CD14-positive monocyte (primary cell): ENCODE measurements at places on chromosomes 6 and 20.
A peak's percentile ranks its signal among the peaks of the same experiment; 100 is the strongest.

GRCh38 chr6:169237496-169238134 is 16.0 kb downstream of the THBS2 start:
- no peak for DNase-seq

DNA sequence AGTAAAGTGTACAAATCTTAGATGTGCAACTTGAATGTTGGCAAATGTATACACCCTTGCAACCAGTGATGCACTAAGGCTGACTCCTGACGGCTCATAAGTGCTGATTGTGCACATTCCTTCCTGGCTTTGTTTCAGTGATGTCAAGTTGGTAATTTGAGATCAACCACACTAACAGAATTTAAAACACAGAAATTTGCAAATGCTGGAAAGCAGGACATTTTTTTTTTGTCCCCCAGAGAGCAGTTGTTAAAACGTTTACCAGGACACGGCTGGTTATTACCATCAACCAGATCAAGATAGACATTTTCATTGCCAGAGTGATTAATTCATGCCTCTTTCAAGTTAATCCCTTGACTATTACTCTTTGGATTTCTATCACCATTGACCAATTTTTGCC is 735.6 kb downstream of the RFPL4B start:
- no peak for DNase-seq

GRCh38 chr20:52971498-52972189 is 514 bp upstream of the TSHZ2 start:
- DNase-seq, result no peak

DNA sequence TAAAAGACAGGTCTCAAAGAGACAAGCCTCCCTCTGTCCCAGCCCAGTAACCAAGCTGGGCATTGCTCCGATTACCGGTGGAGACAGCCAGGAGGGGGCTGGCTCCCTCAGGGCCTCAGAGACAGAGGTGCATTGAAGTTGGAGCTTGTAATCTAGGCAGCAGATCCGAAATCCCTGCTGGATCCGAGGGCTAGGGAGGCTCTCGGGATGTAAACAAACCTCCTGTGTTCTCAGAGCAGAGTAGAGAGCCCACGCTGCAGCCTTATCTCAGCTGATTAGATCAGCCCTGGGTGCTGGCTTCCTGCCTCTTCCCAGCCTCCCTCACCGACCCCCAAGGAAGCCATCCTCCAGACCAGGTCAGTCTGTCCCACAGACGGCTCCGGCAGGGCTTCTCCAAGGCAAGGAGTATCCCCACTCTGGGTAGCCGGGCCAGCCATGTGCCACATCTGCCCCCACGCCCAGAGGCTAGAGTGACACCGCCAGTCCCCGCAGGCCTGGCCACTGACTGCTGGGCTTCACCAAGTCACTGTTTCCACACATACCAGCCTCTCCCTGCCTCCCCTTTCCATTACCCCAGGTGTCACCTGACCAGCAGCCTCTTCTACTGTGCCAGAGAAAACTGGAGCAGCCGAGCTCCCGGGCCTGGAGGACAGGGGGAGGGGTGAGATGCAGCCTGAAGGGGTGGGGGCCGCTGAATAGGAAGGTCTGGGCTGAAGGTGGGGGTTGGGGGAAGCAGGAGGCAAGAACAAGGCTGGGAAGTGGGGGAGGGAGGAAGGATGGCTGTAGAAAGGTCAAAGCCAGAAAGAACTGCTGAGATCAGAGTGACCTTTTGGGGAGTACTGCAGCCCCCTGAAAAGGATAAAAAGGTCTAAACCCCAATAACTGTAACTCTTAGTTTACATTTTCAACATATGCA is 6.0 kb downstream of the SDC4 start:
- no peak for DNase-seq

DNA sequence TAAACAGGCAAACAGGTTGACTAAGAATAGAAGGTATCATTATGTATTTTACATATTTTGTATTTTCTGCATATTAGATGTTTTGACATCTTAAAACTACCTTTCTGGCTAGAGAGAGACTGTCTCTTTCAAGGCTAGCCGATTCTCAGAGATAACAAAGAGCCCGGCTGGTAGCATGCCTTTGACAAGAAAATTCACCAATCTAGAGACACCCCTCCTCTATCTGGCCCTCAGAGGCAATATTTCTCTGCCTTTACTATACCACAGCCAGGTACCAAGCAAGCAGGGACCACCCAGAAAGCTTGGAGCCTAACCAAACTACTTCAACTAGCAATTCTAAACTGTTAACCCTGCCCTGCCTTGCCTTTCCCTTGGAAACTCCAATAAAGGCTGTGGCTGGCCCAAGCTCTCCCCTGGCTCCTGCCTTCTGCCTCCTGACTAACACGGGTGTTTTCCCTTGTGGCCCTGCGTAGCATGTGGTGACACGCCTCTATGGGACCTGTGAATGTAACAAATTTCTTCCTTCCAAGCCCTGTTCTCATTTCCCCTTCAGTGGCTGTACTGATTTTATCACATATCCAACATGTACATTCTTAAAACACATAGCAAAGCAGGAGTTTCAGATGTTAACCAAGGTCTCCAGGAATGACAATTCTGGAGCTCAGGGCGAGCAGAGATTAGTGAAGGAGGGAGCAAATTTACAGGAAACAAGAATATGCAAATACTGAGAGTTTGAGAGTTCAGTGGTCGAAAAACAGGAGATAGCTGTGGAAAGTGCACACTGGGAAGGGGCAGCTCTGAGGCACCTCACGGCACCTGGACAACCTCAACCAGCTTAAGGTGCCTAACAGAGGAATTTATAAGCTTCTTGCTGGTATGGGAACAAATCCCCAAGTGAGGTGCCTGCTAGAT is 120.8 kb downstream of the BACH2 start:
- DNase-seq, result peak; percentile 24

GRCh38 chr6:110239526-110240274 is 59.5 kb downstream of the CDC40 start:
- no peak for DNase-seq

GRCh38 chr6:104789770-104790190 is 69.9 kb downstream of the HACE1 start:
- DNase-seq, result no peak

DNA sequence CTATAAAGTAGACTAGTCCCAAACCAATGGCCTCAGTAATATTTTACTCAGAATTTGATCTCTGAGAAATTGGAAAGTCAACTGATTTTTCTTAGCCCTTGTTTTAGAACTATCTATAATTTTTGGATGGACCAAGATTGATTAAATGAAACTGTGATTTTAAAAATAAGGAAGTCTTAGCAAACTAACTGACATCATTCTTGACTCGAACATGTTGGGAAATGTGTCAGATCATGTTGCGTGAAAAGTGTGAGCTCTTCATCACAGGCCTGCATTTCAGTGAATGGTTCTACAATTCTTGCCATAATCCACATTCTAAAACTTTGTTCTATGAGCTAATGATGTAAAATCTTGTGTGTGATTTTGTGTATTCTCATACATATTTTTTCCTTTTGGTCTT is 11.0 kb downstream of the TNFAIP3 start:
- peak; percentile 65 for DNase-seq

- no peak for DNase-seq
Observed at GRCh38 chr6:55960344-55960743, 85.0 kb upstream of the BMP5 start.

- no peak for DNase-seq
Observed at GRCh38 chr6:105494688-105495087, 91.8 kb upstream of the PREP start.

- DNase-seq, result peak; percentile 82
Observed at GRCh38 chr6:163415620-163416556, 1.4 kb downstream of the QKI start.

- no peak for DNase-seq
Observed at GRCh38 chr6:37531026-37531425, 31.3 kb upstream of the CCDC167 start.

DNA sequence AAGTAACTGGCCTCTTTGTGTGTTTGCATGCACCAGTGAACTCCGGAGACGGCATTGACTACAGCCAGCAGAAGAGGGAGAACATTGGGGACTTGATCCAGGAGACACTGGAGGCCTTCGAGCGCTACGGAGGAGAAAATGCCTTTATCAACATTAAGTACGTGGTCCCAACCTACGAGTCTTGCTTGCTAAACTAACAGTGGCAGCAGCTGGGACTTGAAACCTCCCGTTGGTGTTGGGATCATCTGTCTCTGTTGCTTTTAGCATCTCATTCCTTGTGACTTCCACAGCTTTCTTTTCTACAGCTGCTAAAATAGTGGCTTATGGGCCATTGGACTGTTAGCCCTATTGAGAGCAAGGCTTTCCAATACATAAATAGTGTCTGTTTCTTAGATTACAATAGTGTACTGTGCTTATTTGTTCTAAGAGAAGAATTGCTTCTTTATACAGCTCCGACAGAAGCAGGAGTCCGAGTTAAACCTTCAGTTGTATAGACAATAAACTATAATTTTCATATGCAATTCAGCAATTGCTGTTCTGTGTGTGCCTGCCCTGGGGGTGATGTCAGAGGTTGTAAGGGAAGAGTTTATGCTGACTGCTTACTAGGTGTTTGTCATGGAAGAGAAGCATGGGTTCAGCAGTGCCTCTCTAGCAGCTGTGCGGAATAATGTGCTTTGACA is 99.6 kb upstream of the QKI start:
- DNase-seq, result no peak

DNA sequence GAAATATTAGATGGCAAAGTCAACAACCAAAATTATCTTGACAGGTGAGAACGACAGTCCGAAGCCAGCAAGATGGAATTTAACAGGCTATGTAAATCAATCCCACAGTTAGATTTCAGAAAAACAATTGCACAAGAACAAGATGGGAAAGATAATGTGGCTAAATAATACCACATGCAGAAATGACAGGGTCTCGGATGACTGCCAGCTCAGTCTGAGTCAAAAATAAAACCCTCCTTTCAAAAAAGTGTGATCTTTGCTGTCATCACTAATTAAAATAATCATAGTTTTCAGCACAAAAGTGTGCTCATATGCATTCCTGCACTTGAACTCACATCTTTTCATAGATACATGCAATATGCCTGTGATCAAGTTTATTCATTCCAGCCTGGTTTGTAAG is 25.9 kb downstream of the FOXQ1 start:
- no peak for DNase-seq

DNA sequence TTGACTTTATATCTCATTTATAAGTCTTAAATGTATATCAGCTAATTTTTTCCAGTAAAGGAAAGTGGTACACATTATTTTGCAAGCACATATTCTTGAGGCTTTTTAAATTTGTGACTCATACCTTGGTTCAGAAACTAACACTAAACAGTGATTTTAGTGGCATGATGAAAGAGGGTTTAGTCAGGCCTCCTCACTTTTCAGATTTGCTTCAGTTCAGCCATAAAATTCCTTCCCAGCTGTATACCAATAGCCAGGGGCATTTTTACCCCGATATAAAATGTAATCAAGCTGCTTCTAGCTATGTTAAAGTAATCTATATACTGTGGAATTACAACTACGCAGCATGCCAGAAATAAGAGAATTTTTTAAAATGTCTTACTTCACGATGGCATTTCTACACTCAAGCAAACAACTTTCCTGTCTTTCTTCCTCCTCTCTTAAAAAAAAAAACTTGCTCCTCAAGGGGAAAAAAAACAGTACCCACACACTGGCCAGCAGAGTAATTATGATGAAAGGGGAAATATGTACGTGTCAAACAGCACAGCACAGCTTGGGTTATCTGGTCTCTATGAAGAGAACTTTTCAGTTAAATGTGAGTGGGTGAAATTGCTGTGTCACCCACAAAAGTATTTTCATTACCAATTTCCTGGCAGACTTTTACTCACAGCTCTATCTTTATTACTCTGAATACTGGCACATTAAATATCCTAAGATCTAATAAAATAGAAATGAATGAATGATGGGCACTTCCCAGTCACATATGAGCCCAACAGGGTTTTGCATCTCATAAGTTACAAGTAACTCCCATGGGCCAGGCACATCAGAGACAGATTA is 244.8 kb upstream of the TENT5A start:
- DNase-seq, result peak; percentile 40

DNA sequence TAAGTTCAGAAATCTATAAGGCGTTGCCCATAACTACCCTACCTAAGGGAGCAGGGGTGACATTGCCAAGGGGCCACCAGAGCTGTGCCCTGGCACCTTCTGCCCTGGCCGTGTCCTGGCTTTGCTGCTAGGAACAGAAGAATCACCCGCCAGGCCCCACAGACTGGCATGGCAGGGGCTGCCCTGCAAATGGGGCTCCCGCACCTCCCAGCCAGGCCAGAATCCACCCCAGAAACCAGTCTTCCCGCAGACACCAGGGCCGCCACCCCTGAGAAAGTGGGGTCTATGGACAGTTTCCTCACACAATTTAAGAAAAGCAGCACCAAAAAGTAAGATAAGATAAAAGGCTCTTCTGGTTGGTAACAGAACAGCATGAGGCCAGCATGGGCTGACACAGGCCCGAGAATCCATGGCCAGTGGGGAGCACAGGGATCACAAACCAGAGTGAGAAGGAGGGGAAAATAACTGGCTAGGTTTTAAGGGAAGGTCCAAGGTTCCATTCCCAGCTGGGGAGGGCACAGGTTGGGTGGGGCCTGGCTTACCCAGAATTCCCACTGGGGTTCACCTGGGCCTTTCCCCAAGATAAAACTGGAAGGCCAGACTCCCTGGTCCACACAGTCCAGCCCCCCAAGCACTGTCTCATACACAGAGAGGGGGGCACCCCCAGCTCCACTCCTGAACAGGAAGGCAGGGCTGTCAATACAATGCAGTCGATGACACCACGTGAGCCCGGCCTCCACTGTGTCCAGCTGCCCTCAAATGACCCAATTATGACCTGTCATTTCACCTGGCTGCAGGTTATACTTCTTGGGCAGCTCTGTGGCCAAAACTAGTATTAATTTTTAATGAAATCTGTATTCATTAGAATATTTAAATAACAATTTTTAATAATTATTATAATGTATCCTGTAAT is 59.4 kb downstream of the PYGB start:
- no peak for DNase-seq

DNA sequence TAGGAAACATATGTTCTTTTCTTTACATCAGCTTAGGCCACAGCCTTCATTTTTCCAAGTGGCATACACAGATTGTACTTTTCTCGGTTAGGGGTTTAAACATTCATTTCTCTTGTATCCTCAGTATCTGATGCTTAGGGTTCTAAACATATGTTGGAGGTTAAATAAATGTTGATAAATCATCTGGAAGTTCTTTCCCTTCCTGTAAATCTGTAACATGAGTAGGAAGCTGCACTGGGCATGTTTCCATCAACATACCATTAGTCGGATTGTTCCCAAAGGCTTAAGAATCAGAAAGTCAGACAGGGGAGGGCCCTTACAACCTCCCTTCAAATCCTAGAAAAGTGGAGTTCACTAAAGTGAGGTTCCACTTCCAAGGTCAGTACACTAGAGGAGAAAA is 54.8 kb upstream of the BCLAF1 start:
- DNase-seq, result no peak

DNA sequence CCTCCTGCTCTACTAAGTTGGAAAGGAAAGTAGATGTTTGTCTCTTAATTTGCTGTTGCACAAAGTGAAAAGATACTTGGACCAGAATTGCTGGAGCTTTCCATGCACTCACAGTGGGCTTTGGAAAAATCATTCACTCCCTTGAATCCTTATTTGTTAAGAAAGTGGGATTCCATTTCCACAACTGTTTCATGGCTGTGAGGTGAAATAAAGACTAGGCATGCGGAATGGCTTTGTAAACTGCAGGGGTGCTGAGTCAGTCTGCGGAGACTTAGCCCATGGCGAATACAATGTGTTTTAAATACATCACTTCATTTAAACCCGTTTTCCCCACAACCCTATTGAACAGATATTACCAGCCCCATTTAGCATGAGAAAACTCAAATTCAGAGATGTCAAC is 36.8 kb upstream of the CLDN20 start:
- DNase-seq, result no peak
